Iris pigment epithelial cell (primary cell): ENCODE measurements at places on chromosomes 2 and 18.

GRCh38 chr2:236161531-236161930 lies 6.7 kb downstream of the GBX2 start:
- DNase-seq = no peak

- DNase-seq = no peak
These were observed 94.4 kb upstream of the TSPYL6 start for GRCh38 chr2:54350426-54350825.

DNA sequence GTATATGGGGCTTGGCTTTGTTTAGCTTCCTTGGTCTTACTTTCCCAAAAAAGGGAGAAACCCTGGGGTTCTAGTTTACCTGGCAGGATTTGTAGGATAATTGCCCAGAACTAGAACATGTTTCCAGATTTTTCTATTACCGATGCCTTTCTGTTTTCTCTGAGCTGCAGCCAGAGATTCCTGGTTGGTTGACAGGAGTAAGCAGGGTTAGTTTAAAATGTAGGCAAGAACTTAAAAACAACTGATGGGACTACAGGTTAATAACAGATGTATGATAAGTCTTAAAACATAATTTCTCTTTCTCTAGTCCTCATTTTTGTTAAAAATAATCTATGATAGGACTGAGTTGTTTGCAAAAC lies 38.9 kb upstream of the GMCL1 start:
- no peak for DNase-seq

DNA sequence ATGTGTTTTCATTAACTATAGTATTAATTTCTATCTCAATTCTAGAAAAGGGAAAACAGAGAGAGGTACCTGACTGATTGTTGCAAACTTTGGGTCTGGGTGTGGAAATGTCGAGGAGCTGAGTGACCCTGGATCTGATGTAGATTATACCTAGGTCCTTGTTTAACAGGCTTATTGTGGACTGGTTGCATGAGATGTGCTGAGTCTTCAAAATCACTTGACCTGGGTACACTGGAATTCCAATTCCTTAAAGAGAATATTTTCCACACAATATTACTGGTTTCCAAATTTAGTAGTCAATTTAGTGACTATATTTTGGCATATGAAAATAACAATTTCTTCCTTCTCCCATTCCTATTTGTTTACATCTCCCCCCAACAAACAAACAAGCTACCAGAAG lies 13.6 kb downstream of the DUSP11 start:
- no peak for DNase-seq

DNA sequence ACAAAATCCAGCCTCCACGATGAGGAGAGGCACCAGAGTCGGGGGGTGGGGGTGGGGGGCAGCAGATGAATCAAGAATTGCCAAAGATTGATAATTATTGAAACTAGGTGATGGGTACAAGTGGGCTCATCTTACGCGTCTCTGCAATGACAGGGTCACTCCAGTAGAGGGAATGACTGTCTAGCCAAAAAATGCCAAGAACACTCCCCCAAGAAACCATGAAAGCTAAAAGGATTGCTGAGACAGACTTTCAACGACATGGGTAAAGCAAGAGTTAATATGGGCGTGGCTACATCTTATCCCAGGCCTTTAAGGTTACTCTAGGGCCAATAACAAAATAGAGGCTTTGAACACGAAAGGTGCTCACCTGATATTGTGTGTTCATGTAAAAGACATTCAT lies 86.5 kb downstream of the STK39 start:
- DNase-seq = no peak

GRCh38 chr18:58544179-58544578 lies 84.7 kb downstream of the ALPK2 start:
- DNase-seq = no peak

DNA sequence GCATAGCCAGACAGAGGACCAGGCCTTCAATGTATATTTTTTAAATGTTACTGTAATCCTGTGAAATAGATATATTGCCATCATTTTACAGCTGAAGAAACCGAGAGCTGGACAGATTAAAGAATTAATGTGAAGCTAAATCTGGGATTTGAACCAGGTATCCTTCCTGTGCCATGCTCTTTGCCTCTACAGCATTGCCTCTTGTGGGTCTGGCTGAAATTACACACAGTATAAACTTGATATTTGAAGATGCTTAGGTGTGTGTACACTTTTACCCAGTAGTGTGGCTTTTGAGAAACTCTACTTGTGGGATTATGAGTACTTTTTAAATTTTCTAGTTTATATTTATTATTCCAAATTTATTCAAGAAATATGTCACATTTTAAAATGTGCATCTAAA lies 264.5 kb downstream of the CNTNAP5 start:
- no peak for DNase-seq
